Activated T-helper 1 cell treated with anti-CD3 and anti-CD28 coated beads, Interleukin-12 subunit alpha, Interleukin-12 subunit beta, Interleukin-2, Interleukin-4 antibody, amounts not matched to agents 30 ng/mL and 10 ng/mL and 1 ng/mL, durations not matched to agents 14 hours and 24 hours and 36 hours (primary cell): ENCODE measurements at places on chromosomes 4 and X. TPM values are rescaled to one million over a fixed set of nuclear protein-coding genes. Genes with fewer than 3 reads are reported as not detected.

The DCK gene
- 35.6 and 37.3 TPM in 2 replicates for total RNA-seq

The HELT gene
- not detected in 2 replicates for total RNA-seq

The HMGN5 gene
- total RNA-seq: 0.73 and 1.3 TPM in 2 replicates

The TDO2 gene
- total RNA-seq: not detected in 2 replicates

The ARHGAP10 gene
- total RNA-seq: 7.4 and 8.6 TPM in 2 replicates

The PAGE2B gene
- total RNA-seq: not detected in 2 replicates

GRCh38 chr4:59608466-59608865, 1591.7 kb upstream of the ADGRL3 start:
- H3K4me1 ChIP-seq: no peaks in the 10 kb centered on the region
- H3K36me3 ChIP-seq: no peaks in the 10 kb centered on the region
- H3K27ac ChIP-seq: no peak overlapping the region

GRCh38 chr4:67880866-67881610, 2.8 kb downstream of the TMPRSS11D start:
- H3K27me3 ChIP-seq: peaks cover 4% of the 10 kb centered on the region
- DNase-seq: no peak
- no peak overlapping the region for H3K27ac ChIP-seq
- no peaks in the 10 kb centered on the region for H3K4me1 ChIP-seq
- H3K36me3 ChIP-seq: no peaks in the 10 kb centered on the region

GRCh38 chr4:128955751-128956150, 137.6 kb downstream of the SCLT1 start:
- H3K4me3 ChIP-seq: no peak overlapping the region
- no peak for DNase-seq
- no peaks in the 10 kb centered on the region for H3K4me1 ChIP-seq
- peaks cover 16% of the 10 kb centered on the region for H3K36me3 ChIP-seq

- DNase-seq: no peak
- H3K27me3 ChIP-seq: peaks cover 3% of the 10 kb centered on the region
- no peak overlapping the region for H3K27ac ChIP-seq
- H3K4me1 ChIP-seq: no peaks in the 10 kb centered on the region
Measured at GRCh38 chrX:136390921-136391320, 90.2 kb downstream of the ADGRG4 start.

- no peak overlapping the region for H3K27ac ChIP-seq
- H3K4me1 ChIP-seq: no peaks in the 10 kb centered on the region
- no peaks in the 10 kb centered on the region for H3K27me3 ChIP-seq
- no peaks in the 10 kb centered on the region for H3K36me3 ChIP-seq
- no peak overlapping the region for H3K4me3 ChIP-seq
- no peak for DNase-seq
Measured at GRCh38 chr4:20576861-20577260, 123.4 kb upstream of the PACRGL start.

- peaks cover 18% of the 10 kb centered on the region for H3K36me3 ChIP-seq
- no peak for DNase-seq
- no peak overlapping the region for H3K27ac ChIP-seq
- no peaks in the 10 kb centered on the region for H3K27me3 ChIP-seq
- H3K4me3 ChIP-seq: no peak overlapping the region
- H3K4me1 ChIP-seq: no peaks in the 10 kb centered on the region
Measured at GRCh38 chrX:1411326-1411725, 19.4 kb upstream of the SLC25A6 start.

- H3K36me3 ChIP-seq: no peaks in the 10 kb centered on the region
- no peak for DNase-seq
- no peak overlapping the region for H3K4me3 ChIP-seq
- H3K4me1 ChIP-seq: no peaks in the 10 kb centered on the region
- no peak overlapping the region for H3K27ac ChIP-seq
Measured at GRCh38 chrX:64427281-64427680, 32.0 kb upstream of the MTMR8 start.

DNA sequence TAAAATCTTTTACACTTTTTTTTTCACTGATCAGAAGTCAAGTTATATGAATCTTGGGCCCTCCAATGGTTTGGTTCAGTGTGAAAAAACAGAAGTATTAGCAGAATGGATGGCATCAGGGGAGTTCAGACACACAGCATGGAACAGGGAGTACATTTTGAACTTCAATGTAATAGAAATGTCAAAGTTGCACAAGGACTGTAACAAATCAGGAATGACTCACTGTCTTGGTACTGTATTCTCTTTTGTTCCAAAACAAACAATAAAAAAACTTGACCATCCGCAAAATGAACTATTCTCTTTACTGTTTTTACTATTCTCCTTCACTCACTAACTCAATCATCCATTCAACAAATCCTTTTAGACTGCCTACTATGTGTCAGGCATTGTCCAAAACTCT, 401.0 kb downstream of the FSTL5 start:
- H3K36me3 ChIP-seq: no peaks in the 10 kb centered on the region
- no peaks in the 10 kb centered on the region for H3K4me1 ChIP-seq
- no peak for DNase-seq
- no peaks in the 10 kb centered on the region for H3K27me3 ChIP-seq

GRCh38 chrX:63434665-63435064, 83.5 kb upstream of the SPIN4 start:
- H3K4me3 ChIP-seq: no peak overlapping the region
- no peak for DNase-seq
- no peak overlapping the region for H3K27ac ChIP-seq
- no peaks in the 10 kb centered on the region for H3K27me3 ChIP-seq

DNA sequence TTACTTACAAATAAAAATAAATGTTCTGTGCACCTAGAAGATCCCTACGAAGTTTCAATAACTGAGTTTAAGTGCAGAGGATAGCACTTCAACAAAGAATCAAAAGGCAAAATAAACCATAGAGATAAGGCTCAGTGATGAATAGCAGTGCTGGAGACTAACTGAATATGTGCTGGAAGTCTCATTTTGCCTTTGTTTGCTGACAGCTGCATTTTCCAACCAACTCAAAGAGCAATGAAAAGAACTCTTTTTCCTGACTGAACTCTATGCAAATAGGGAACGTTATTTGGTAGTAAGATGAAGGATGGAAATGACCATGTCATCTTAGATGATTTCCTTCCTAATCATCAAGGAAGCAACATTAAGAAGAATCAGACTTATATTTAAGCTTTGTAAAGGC, 32.7 kb upstream of the ADH7 start:
- H3K4me1 ChIP-seq: no peaks in the 10 kb centered on the region
- no peaks in the 10 kb centered on the region for H3K36me3 ChIP-seq
- no peak overlapping the region for H3K4me3 ChIP-seq
- DNase-seq: no peak
- no peak overlapping the region for H3K27ac ChIP-seq
- H3K27me3 ChIP-seq: peaks cover 11% of the 10 kb centered on the region

GRCh38 chrX:44705817-44706551, 137.8 kb upstream of the DUSP21 start:
- no peak overlapping the region for H3K4me3 ChIP-seq
- H3K27ac ChIP-seq: no peak overlapping the region
- H3K27me3 ChIP-seq: no peaks in the 10 kb centered on the region
- H3K36me3 ChIP-seq: no peaks in the 10 kb centered on the region
- H3K4me1 ChIP-seq: no peaks in the 10 kb centered on the region
- no peak for DNase-seq

- H3K36me3 ChIP-seq: no peaks in the 10 kb centered on the region
- peaks cover 10% of the 10 kb centered on the region for H3K4me1 ChIP-seq
- peaks cover 9% of the 10 kb centered on the region for H3K27me3 ChIP-seq
- DNase-seq: no peak
Measured at GRCh38 chrX:17597836-17598439, 139.4 kb upstream of the SCML1 start.

- no peak for DNase-seq
- peaks cover 6% of the 10 kb centered on the region for H3K4me1 ChIP-seq
- H3K36me3 ChIP-seq: no peaks in the 10 kb centered on the region
- no peak overlapping the region for H3K4me3 ChIP-seq
- no peak overlapping the region for H3K27ac ChIP-seq
Measured at GRCh38 chrX:107451731-107452130, 2.3 kb downstream of the FRMPD3 start.
